ENCODE measurements at places on chromosomes 16 and 17.

GRCh38 chr17:35486920-35487732 lies 38.6 kb upstream of the SLFN13 start:
- DNase-seq: peak; percentile 81

- DNase-seq: no peak
Measured at GRCh38 chr17:56596691-56597494, 3.4 kb downstream of the NOG start.

- DNase-seq: no peak
Measured at GRCh38 chr16:74729783-74730683, 29.4 kb upstream of the MLKL start.

GRCh38 chr17:77802811-77803220 lies 155.7 kb upstream of the TNRC6C start:
- no peak for DNase-seq

DNA sequence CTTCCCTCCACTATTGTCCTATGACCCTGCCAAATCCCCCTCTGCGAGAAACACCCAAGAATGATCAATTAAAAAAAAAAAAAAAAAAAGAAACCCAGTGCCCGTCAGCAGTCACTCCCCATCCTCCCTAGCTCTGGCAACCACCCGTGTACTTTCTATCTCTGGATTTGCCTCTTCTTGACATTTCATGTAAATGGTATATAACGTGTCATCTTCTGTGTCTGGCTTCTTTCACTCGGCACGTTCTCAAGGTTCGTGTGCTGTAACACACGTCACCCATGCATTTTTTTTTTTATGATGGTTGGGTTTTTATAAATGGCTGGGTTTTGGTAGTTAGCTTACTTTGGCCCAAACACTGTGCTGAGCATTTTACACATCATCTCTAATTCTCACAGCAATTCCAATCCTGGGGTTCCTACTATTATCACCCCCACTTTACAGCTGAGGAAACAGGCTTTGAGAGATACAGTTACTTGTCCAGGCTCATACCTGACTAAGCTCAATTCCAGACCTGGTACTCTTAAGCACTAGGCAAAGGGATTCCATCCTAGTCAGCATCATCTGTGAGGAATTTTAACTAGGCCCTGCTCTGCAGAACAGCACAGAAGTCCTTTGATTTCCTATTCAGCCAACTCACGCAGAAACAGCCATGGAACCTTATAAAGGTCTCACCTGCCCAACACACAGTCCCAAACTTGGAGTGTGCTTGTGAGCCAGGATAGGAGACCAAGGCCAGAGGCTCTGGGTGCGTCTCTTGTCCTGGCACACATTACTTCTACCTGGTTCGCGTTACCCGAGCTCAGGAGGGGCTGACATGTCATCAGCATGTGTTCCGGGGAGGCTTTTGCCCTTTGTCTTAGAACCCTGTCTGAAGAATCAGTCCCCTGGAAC lies 11.7 kb downstream of the NDUFAB1 start:
- no peak for DNase-seq

GRCh38 chr16:31860508-31860907 lies 13.1 kb upstream of the ZNF267 start:
- DNase-seq: no peak

- DNase-seq: no peak
Measured at GRCh38 chr17:82216301-82217119, 3.9 kb upstream of the CCDC57 start.

GRCh38 chr16:9033125-9033830 lies 58.2 kb upstream of the HAPSTR1 start:
- DNase-seq: no peak

DNA sequence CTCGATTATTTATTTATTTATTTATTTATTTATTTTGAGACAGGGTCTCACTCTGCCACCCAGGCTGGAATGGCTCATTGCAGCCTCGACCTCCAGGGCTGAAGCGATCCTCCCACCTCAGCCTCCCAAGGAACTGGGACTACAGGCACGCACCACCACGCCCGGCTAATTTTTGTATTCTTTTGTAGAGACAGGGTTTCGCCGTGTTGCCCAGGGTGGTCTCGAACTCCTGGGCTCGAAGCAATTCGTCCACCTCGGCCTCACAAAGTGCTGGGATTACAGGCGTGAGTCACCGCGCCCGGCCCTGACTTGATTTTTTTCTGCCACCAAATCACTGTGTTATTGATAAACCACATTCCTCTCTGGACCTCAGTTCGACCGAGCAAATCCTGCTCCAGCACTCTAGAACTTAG lies 758 bp upstream of the RPL23A start:
- no peak for DNase-seq

DNA sequence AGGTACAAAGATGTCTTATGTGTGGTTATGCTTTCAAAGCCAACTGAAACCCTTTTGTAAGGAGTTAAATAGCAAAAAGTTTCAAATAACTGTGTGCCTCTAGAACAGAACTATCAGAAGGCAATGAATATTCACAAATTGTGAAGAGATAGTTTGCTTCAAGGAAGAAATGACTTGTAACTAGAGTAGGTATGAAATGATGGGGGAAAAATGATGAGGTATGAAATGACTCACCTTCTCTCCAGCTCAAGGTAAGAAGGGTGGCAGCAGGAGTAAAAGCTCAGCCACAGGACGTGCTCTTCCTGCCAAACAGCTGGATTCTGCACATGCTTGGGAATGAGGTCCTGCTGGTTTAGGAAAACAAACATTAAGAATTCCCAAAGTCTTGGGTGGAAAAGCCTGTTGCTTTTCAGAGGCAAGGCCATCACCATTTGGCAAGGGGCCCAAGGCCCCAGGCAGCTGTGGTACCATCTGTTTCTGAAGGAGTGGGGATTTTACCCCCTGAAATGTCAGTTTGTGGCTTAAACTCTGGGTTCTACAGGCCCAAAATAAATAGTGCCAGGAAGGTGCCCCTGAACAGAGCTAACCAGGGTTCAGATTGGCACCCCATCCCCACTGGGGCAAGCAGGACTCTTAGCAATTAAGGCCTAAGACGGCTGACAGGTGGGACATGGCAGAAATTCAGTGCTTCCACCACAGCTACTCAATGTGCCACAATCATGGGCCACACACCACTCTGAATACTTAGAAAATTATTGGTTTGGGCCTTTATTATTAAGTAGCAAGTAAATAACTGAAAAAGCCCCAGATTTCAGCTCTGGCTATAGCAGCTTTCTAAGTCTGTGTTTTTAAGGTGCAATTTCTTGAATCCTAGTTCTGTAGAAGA lies 13.3 kb downstream of the HERPUD1 start:
- DNase-seq: no peak

DNA sequence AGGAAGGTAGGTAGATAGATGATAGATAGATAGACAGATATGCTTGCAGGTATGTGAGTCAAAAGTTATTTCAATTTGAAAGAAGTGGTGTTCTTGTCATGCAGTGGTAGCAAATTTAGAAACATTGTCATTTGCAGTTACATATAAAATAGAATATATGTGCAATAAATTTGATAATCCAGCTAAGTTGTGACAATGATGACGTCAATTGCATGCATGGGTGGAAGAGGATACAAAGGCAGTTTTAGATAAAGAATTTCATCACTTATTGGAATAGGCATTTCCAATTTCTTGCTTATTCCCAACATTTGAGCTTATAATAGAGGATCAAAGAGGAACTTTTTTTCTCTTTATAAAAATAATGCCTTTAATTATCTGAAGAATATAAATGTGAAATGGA lies 99.2 kb upstream of the KCNJ16 start:
- DNase-seq: no peak

DNA sequence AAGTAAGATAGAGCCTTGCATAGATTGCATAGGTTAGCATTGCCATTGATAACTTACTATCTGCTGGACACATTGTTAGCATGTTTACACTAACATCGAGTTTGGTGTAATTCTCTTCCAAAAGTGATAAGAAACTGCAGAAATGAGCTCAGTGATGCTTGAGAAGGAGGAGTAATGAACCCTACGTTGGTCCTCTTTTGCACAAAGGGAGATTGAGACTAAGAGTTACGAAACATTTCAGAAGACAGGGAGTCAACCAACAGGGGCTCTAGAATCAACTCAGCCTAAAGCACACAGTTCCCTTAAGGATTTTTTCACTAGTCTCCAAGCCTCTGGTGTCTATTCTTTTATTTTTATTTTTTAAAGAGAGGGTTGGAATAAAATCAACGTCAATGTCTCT lies 6.8 kb downstream of the CCL7 start:
- no peak for DNase-seq

DNA sequence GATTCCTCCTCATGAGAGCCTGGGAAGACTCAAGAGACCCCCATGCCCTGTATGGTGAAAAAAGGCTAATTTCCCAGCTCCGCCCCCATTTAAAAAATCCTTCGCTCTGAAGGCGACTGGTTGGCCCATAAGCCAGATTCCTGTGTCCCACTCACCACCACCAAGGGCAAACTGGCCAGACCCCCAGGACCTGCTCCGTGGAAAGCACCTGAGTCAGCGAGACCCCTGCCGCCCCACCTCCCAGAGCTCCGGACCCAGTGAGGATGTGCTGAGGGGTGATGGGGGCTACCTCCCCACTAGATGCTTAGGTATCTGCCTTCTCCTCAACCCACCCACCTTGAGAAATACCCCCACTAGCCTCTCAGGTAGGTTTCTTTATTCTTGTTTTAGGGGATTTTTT lies 42.2 kb downstream of the RBFOX3 start:
- no peak for DNase-seq

DNA sequence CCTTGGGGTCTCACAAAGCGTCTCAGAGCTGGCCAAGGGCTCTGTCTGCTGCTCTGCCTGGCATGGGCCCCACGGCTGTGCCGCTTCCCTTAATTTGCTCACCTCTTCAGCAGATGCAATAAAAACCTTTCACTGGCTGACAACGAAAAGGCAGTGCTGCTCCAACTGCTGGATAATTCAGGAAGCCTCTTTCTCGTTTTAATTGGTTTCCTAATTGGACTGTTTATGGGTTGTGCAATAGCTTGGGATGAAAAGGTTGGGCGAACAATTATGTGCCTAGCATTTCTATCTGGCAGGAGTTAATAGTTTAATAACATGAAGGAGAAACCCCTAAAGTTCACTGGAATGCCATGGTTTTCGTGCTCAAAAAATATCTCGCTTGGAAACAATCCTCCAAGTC lies 234.1 kb upstream of the IRX5 start:
- DNase-seq: no peak

DNA sequence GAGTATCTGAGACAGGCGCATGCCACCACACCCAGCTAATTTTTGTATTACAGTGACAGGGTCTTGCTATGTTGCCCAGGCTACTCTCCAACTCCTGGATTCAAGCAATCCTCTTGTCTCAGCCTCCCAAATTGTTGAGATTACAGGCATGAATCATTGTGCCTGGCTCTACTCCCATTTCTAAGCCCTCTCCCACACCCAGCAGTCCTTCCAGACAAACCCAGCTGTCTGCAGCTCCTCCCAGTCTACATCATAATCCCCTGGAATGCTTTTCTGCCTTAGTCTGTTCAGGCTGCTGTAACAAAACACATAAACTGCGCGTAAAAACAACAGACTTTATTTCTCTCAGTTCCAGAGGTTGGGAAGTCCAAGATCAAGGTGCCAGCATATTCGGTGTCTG lies 144.5 kb downstream of the GRIN2A start:
- no peak for DNase-seq

DNA sequence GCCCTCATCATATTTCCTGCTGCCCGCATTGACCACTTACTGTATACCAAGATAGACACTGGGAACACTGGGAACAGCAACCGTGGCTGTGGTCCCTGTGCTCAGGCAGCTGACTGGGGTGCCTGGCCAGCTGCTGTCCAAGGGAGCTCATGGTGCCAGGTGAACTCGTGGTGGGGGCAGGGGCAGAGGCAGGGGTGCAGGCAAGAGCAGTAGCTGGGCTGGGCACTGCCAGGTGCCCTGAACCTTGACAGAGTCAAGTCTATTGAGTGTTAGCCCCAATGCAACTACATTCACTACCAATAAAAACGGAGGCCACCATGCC lies 202.5 kb downstream of the C16orf78 start:
- DNase-seq: no peak

GRCh38 chr16:2904922-2905240 lies 6.8 kb upstream of the FLYWCH1 start:
- DNase-seq: no peak

DNA sequence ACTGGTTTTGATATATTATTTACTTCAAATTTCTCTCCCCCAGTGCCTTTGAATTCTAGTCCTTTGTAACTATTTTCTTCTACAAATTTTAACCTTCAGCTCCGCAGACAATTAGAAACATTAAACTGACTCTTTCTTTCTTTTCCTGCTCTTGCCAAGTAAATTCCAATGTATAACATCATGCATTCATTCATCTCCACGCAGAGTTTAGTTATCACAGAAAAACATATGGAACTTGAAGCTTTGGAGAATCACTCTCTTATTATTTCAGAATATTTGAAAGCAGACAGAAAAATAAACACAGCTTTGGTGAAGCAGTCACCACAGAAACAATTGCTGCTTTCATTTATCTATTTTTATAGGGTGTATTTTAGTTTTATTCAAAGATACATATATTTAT lies 778.7 kb upstream of the CDH8 start:
- DNase-seq: no peak
